ENCODE measurements at places on chromosomes 2 and 18. TPM values are rescaled to one million over a fixed set of nuclear protein-coding genes. Genes with fewer than 3 reads are reported as not detected.

GRCh38 chr2:66447677-66448076, 12.8 kb downstream of the MEIS1 start:
- DNase-seq, result no peak

DNA sequence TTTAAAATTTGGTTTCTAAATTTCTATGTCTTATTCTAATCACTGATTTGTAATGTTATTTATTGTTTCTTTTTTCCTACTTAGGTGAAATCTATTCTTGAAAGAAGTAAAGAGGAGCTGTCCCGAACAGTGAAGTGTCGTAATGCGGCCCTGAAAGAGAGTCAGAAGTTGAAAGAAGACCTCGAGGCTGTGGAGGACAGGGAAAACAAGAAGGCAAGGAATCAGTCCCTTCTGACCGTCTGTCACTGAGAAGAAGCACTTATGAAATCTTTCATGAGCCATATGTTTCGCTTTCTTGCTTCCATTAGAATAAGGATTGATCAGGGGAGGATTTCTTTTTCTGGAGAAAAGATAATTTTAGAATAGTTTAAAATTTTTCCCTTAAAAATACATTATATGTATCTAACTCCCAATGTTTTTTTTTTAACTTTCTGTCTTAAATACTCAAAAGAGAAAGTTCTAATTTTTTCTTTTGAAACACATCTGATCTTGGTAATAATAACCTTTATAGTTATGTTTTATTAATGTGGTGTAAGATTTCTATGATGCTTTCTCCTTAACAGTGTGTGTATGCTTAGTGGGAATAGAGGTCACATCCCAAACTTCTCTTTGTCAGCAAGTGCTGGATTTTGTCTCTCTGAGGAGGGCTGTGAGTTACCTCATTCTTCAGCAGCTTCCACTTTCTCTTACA, 79.0 kb downstream of the CCDC150 start:
- no peak for DNase-seq

- DNase-seq, result no peak
Observed at GRCh38 chr2:215826376-215826775, 187.0 kb downstream of the MREG start.

DNA sequence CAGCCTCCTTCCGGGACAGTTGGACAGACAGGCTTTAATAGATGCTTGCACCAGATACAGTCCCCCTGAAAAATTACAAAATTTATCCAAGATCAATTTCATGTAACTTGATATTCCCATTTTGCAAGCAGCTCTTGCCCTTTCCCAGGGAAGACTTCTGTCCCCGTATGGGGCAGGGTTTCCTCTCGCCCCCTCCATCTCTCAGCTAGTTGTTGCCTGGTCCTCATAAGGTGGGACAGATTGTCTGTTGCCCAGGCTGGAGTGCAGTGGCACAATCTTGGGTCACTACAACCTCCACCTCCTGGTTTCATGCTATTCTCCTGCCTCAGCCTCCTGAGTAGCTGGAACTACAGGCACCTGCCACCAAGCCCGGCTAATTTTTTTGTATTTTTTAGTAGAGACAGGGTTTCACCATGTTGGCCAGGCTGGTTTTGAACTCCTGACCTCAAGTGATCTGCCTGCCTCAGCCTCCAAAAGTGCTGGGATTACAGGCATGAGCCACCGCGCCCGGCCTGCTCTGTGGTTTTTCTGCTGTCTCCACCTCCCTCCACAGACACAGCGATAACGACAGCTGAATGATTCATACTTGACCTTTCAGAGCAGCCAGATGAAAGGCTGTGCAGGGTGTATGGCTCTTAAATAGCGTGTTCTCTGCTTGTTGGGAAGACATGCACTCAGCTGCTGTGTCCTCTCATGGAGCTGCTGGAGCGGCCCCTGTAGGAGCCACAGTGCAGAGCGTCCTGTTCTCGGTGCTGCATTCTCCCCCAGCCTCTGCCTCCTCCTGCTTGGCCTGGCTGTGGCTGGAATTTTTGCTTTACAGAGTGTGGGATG, 61.4 kb downstream of the TTC39C start:
- DNase-seq, result peak; percentile 85

DNA sequence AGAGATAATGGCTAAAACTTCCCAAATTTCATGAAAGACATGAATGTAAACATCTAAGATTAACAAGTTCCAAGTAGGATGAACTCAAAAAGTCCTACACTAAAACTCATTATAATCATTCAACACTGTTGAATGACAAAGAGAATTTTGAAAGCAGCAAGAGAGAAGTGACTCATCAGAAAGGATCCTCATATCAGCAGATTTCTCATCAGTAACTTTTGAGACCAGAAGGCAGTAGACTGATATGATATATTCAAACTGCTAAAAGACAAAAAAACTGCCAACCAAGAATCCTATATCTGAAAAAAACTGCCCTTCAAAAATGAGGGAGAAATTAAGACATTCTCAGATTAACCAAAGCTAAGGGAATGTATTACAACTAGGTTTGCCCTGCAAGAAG, 130.6 kb upstream of the OTX1 start:
- no peak for DNase-seq

GRCh38 chr2:203612246-203612645, 77.1 kb upstream of the RAPH1 start:
- DNase-seq, result no peak

- no peak for DNase-seq
Observed at GRCh38 chr2:53994818-53995808, 24.3 kb upstream of the PSME4 start.

- no peak for DNase-seq
Observed at GRCh38 chr2:27723372-27724144, 48.0 kb upstream of the MRPL33 start.

- peak; percentile 92 for DNase-seq
Observed at GRCh38 chr2:230974096-230974913, 21.6 kb upstream of the SPATA3 start.

Gene GKN1
- not detected for total RNA-seq

Gene ASPRV1
- total RNA-seq, result 0.74 TPM

Gene LRRC30
- total RNA-seq, result not detected

Gene SMPD4
- 110 TPM for total RNA-seq

Gene RMC1
- total RNA-seq, result 30.8 TPM

Gene CNRIP1
- total RNA-seq, result not detected
